Esophagus squamous epithelium (tissue), 5 donors: ENCODE measurements at places on chromosomes 2 and 18.

GRCh38 chr2:175476948-175477347 is 295.4 kb upstream of the ATP5MC3 start:
- no peak for DNase-seq

- no peak for DNase-seq
Observed at GRCh38 chr2:68755071-68755470, 20.5 kb downstream of the ARHGAP25 start.

- DNase-seq: no peak
Observed at GRCh38 chr2:191114403-191114886, 36.3 kb downstream of the STAT4 start.

DNA sequence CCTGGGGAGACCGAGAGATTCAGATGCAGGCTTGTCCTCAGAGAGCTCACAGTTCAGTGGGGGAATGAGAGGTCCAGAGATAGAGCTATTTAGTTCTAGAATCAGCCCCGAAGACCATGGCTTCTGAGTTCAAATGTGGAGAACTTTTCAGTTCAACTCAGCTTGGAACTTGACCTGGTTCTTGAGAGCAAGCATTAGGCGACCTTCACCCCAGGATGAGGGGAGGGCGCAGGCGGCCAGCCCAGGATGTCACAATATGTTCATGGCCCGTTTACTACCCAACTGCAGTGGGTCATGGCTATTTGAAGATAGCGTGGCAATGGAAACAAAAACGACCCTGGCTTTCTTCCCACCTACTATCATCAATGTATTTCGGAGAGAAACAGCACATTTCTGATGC is 33.8 kb downstream of the DCDC2C start:
- DNase-seq: no peak

- no peak for DNase-seq
Observed at GRCh38 chr18:55866006-55866405, 278.0 kb upstream of the TCF4 start.

DNA sequence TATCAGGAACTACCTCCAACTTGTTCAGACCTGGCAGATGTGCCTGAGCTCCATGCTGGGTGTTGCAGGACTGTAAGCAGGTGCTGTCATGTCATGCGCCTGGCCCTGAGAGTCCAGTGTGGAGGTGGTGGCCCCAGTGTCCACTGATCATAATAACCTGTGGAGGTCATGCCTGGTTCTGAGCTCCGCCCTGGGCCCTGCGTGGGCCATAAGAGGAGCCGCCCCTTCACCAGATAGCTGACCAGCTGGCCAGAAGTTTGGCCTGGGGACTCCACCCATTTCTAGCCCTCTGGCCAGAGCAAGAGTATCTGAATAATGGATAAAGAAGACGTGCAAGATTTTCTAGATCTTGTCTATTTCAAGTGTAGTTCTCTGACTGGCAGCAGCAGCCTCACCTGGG is 72.4 kb downstream of the CTIF start:
- no peak for DNase-seq

DNA sequence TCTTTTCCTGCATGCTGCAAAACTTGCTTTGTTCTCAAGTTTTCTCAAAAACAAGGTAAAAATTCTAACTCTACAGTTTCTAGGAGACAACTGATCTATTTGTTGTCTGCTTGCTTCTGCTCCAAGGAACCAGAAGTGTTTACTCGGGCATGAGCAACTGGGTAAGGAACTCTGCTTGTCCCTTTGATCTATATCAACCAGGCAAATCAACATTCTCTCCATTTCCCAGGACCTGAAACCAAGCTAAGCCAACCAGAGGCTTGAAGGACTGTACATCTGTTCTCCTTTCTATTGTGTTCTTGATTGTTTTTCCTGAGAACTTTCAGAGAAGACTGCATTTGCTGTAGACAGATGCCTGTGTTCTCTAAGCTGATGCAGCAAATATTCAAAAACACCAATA is 335.0 kb upstream of the KCNH7 start:
- DNase-seq: no peak

DNA sequence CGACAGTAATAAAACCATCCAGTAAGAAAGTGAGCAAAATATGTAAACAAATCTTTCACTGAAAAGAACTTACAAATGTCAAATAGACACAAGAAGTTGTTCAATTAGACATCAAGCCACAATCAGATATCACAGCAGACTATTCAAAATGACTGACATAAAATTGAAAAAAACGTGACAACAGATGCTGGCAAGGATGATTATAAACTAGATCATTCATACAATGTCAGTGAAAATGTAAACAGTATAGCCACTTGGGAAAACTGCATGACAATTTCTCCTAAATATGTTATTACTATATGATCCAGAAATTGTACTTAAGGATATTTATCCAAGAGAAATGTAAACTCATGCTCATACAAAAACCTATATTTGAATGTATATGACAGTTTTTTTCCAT is 609.4 kb upstream of the CNTNAP5 start:
- no peak for DNase-seq

DNA sequence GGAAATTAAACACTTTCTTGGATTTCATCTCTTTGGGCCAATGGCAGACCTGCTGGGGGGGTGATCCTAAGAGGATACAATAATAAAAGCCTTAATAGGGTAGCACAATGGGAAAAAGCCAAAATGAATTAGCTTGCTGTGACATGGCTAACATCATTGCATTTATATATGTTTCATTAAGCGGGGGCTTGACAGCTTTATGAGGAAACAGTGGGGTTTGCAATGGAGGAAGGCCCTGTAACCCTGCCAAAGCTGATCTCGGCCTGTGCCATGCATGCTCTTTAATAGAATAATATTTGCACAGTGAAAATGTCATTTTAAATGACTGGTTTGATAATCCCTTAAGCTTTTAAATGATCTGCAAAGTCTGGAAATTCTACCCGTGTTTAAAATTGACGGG is 291.5 kb downstream of the SLC4A3 start:
- no peak for DNase-seq

DNA sequence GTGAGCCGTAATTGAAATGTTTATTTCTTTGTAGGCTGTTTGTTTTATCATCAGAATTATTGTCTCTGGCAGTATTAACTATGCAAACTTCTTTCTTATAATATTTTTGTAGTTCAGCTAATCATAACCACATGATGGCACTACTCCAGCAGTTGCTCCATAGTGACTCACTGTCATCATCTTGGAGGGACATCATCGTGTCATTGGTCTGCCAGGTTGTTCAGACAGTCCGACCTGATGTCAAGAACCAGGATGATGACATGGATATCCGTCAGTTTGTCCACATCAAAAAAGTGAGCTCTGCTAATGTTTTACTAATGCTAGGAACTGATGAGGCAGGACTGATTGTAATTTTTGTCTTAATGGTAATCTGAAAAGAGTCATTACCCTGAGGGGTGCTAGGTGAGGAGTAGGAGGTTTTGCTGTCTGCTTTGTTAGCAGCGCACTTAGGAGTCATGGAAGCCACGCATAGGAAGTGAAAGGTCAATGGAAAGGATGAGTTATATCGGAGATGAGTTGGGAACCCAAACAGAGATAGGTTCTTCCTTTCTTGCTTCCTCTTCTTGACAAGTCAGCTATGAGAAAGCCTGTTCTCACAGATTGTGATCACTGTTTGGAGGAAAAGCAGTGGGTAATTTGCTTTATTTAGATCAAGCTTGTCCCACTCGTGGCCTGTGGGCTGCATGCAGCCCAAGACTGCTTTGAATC is 49.2 kb downstream of the PIKFYVE start:
- no peak for DNase-seq

GRCh38 chr2:31467426-31467825 is 52.9 kb upstream of the XDH start:
- no peak for DNase-seq

GRCh38 chr2:158491072-158491471 is 34.3 kb downstream of the PKP4 start:
- no peak for DNase-seq

DNA sequence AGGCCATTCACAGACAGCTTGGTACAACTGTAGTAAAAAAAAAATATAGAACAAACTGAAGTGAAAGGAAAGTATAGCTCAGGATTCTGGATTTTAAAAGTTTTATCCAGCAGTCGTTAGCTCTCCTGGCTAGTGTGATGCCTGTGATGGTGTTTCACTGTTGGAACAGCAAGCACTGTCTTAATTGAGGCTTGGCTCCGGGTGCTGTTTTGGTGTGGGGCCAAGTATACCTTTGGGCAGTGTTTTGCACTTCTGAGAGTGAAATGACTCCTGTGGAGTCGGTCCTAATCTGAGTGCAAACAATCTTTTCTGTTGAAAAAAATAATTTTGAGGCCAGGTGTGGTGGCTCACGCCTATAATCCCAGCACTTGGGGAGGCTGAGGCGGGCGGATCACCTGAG is 28.7 kb upstream of the RAB1A start:
- no peak for DNase-seq

GRCh38 chr2:48268671-48269070 is 261.3 kb upstream of the STON1 start:
- DNase-seq: no peak

- DNase-seq: no peak
Observed at GRCh38 chr18:79770826-79771225, 26.9 kb upstream of the KCNG2 start.

- DNase-seq: no peak
Observed at GRCh38 chr2:210028178-210028577, 25.7 kb downstream of the RPE start.

DNA sequence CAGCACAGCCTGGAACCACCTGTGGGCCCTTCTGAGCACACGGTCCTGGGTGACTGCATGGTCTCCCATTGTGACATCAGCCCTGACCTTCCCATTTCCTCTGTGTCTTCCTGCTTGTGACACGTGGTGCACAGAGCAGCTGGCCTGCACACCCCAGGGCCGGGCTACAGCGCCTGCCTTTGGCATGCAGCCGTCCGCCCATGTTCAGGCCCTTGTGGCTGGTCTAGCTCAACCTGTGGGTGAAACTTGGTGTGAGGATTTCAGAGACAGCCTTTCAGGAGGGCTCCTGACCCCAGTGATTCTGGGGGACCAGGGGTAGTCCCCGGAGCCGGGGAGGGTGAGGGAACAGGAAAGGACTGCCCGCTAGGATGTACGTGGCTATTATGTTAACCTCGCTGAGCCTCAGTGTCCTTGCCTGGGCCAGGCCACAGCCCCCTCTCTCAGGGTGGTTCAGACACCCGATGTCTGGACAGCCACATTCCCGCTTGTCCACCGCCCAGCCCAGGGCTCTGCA is 284.8 kb upstream of the HS6ST1 start:
- DNase-seq: no peak

- DNase-seq: no peak
Observed at GRCh38 chr18:11577271-11578112, 31.9 kb upstream of the SLC35G4 start.

- no peak for DNase-seq
Observed at GRCh38 chr18:25392192-25392591, 40.2 kb upstream of the ZNF521 start.

DNA sequence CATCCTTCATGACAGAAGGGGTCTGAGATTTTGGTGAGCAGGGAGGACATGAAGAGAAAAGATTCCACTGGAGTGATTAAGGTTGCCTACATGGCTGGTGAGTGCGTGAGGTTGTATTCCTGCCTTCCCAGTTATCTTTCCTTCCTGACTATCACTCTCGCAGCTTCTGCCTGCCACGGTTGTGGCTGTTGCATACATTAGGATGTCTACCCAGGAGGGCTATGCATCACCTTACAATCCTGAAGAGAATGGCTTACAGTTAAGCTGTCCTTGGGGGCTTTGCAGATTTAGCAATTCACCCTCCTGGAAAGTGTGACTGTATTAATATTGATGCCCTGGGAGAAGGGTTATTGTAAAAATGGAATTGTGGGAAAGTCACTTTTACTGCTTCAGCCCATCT is 571.0 kb downstream of the TSN start:
- no peak for DNase-seq

- DNase-seq: no peak
Observed at GRCh38 chr18:75206452-75207309, 2.3 kb downstream of the PTGR3 start.

GRCh38 chr2:19894134-19894792 is 7.5 kb downstream of the TTC32 start:
- DNase-seq: no peak

- DNase-seq: no peak
Observed at GRCh38 chr2:27006602-27007415, 26.0 kb upstream of the TMEM214 start.

DNA sequence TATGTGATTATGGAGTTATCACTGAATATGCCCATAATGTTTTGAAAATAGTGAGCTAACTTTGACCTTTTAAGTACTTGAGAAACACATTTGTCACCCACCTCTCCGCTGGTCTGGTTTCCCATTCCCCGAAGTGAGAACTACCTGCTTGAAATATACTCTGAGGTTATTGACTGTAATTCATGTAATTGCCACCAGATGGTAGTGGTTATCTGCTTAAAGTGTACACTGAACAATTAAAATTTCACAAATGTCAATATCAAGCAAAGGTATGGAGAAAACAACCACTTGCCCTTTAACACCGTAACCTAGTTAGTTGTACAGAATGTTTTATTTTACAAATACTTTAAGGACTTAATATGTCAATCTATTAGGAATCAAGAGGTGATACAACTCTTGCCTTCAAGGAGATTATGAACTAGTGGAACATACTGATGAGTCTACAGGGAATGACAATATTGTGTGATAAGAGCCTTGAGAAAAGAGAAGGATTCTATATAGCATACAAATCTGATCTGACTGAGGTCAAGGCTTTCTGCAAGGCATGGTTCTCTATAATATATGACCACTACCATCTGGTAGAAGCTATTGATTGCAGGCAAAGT is 316.8 kb upstream of the KCNH7 start:
- DNase-seq: no peak

- DNase-seq: no peak
Observed at GRCh38 chr2:145740302-145740701, 1220.4 kb upstream of the ZEB2 start.

- DNase-seq: no peak
Observed at GRCh38 chr18:3294435-3295080, 32.6 kb downstream of the MYL12B start.

DNA sequence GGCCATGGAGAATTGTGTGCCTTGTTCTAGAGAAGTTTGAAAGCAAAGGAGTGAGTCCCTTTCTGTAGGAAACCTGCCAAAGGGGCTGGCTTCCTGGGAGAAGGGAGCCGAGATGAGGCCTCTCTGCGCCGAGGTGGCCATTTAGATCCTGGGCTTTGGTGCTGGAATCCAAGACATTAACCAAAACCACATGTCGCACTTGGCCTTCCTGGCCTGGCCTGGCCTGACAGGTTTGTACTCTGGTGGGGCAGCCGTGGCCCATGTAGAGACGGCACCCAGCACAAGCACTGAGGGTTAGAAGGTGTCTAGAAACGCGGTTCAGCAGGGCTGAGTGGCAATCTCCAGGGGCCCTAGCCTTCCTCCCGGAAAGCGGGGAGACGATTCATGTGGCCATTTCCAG is 7.1 kb downstream of the CNNM3 start:
- DNase-seq: no peak

DNA sequence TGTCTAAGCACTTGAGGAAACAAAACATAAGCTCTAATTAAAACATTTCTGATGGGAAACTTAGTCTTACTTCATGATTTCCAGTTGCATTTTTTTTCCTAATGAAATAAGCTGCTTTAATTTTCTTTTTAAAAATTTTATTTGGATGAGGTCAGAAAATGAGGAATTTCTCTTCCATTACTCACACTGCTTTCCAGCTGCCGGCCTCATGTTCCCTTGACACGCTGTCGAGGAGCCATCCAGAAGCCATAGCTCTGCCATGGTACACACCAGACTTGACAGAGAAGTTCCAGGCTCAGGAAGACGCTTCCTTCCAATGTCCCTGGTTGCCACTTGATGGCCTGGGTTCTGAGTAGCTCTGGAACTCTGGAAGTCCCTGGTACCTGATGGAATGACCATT is 12.1 kb upstream of the MAPRE2 start:
- DNase-seq: no peak
